ENCODE measurements at places on chromosomes 12 and 14. TPM values are rescaled to one million over a fixed set of nuclear protein-coding genes. Genes with fewer than 3 reads are reported as not detected.

Gene OR6C1
- not detected for total RNA-seq

Gene STK38L
- total RNA-seq = 33.6 TPM

Gene INSM2
- not detected for total RNA-seq

Gene RNF212B
- not detected for total RNA-seq

Gene CFAP73
- total RNA-seq = not detected

Gene CLMN
- 4.1 TPM for total RNA-seq

Gene LTB4R
- total RNA-seq = 16.1 TPM

Gene TCHP
- total RNA-seq = 13.7 TPM

Gene CDCA3
- total RNA-seq = 41.0 TPM

Gene SLC48A1
- 14.6 TPM for total RNA-seq

Gene CLEC4A
- total RNA-seq = not detected

Gene TAS2R8
- total RNA-seq = not detected

Gene LDHB
- total RNA-seq = 1,027 TPM

Gene AICDA
- not detected for total RNA-seq

Gene PUS7L
- 7.6 TPM for total RNA-seq

Gene RXYLT1
- total RNA-seq = 18.4 TPM

Gene GPRC5D
- not detected for total RNA-seq

Gene PTPN6
- 21.0 TPM for total RNA-seq

Gene VWF
- total RNA-seq = 0.56 TPM

Gene ATF1
- 15.6 TPM for total RNA-seq

Gene KRT7
- 1,216 TPM for total RNA-seq

Gene IL26
- not detected for total RNA-seq

Gene ZC2HC1C
- 0.56 TPM for total RNA-seq

Gene SLC22A17
- total RNA-seq = 3.8 TPM

Gene PRB2
- not detected for total RNA-seq

Gene COL2A1
- total RNA-seq = 0.07 TPM

Gene EPYC
- total RNA-seq = not detected

Gene TAS2R9
- not detected for total RNA-seq

Measured in airway epithelial cell (primary cell).